H7 (cell line): ENCODE measurements at places on chromosomes 4 and X. TPM values are rescaled to one million over a fixed set of nuclear protein-coding genes. Genes with fewer than 3 reads are reported as not detected.

TEX13D gene
- total RNA-seq, result 0.04 TPM in 1 of 2 replicates, not detected in the other

DTHD1 gene
- total RNA-seq, result not detected in 2 replicates

CC2D2A gene
- 9.6 and 12.9 TPM in 2 replicates for total RNA-seq

PDGFRA gene
- 5.5 and 10.8 TPM in 2 replicates for total RNA-seq

GPR119 gene
- not detected in 2 replicates for total RNA-seq

HSFX1 gene
- 0.11 and 0.76 TPM in 2 replicates for total RNA-seq

NAP1L2 gene
- 12.2 and 12.5 TPM in 2 replicates for total RNA-seq

TKTL2 gene
- not detected in 2 replicates for total RNA-seq

ENPP6 gene
- not detected in 2 replicates for total RNA-seq

P2RY10 gene
- not detected in 2 replicates for total RNA-seq

CXCR3 gene
- total RNA-seq, result not detected in 2 replicates

ZNF157 gene
- total RNA-seq, result 0.26 and 0.31 TPM in 2 replicates
